CD4-positive, alpha-beta T cell treated with Interleukin-1 beta for 1 hour (primary cell): ENCODE measurements at places on chromosomes 12 and 14.

GRCh38 chr12:3418609-3419390 lies 72.2 kb upstream of the PRMT8 start:
- DNase-seq = no peak

- DNase-seq = no peak
Measured at GRCh38 chr12:13369474-13370056, 173.0 kb downstream of the EMP1 start.

DNA sequence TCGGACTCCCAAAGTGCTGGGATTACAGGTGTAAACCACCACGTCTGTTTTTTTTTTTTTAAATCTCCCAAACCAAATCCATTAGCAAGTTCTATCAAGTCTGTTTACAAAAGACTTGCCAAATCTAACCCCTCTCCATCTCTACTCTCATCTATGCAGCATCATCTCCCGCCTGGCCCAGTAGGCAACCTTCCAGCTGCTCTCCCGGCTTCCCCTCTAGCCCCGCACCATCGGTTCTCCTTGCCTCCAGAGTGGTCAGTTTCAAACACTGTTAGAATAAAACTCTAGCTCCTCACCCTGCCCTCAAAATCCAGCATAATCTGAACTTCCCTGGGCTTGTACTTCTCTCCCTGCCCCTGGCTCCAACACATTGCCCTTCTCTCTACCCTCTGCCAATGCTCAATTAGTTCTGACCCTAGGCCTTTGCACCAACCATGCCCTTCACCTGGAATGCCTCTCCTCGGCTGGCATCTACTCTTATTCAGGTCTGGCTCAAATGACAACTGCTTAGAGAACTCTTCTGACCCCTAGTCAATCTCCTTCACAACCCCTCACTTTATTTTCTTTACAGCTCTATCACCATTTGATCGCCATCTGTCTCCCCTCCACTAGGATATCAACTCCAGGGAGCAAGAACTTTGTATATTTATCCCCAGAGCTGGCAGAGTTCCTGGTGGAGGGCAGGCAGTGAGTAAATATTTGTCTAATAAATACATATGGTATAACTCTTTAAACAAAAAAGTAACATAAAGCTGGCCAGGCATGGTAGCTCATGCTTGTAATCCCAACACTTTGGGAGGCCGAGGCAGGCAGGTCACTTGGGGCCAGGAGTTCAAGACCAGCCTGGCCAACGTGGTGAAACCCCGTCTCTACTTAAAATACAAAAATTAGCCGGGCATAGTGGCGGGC lies 4.9 kb downstream of the WSB2 start:
- no peak for DNase-seq

DNA sequence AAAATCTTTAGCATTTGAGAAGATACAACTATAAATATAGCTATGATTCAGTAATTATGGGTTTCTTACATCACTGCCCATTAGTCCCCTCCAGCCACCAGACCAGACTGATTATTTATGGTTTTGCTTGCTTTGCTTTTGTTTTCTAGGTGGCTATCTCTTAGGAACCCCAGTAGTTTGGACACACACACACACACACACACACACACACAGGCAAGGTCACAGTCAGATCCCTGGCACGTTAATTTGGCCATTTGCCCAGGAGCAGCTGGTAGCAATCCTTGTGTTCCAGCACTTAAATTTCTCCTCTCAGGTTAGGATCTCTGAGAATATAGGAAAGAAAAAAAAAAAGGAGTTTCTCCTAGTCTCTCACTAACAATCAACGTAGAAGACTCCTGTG lies 90.2 kb upstream of the RESF1 start:
- no peak for DNase-seq

GRCh38 chr12:52857500-52857899 lies 8.7 kb upstream of the KRT78 start:
- no peak for DNase-seq

GRCh38 chr12:79023261-79023660 lies 158.7 kb downstream of the SYT1 start:
- DNase-seq = no peak

DNA sequence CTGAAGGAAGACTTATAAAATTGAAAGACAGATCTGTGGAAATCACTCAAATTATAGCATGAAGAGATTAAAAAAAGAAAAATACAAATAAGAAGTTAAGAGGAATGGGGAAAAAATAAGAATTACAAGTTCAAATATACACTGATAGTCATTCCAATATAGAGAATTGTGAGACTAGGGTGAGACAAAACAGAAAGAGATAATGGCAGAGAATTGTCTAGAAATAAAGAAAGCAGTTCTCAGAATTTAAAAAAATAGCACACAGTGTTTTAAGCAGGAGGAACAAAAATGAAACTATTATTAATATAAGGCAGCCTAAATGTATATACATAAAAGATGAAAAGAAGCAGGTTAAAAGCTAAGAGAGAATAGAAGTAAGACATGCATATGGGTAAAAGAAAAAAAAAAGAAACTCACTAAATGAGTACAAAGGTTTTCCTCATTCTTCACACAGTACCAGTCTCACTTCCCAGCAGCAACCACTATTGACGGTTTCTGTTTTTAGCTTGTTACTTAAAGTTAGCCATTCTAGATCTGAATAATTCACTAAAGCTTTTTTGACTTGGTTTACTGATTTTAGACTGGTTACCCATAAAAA lies 31.1 kb downstream of the SLC38A4 start:
- no peak for DNase-seq

DNA sequence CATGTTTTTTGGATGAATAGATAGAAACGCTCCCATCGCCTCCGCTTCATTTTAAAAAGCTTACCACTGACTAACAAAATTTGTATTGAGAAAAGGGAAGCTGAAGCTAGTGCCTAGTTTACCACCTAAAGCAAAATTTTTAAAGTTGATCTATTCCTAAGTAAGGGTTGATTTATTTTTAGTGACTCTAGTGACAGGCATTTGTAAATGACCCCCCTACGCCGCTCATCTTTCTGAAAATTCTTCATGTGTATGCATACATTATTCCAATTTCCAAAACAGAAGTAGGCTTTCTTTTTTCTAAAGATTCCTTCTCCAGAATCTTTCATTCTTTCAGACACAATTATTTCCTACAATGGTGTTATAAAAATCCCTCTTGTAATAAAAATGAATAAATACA lies 5.4 kb downstream of the HMGA2 start:
- no peak for DNase-seq

GRCh38 chr14:34368971-34369647 lies 92.9 kb downstream of the SPTSSA start:
- no peak for DNase-seq

DNA sequence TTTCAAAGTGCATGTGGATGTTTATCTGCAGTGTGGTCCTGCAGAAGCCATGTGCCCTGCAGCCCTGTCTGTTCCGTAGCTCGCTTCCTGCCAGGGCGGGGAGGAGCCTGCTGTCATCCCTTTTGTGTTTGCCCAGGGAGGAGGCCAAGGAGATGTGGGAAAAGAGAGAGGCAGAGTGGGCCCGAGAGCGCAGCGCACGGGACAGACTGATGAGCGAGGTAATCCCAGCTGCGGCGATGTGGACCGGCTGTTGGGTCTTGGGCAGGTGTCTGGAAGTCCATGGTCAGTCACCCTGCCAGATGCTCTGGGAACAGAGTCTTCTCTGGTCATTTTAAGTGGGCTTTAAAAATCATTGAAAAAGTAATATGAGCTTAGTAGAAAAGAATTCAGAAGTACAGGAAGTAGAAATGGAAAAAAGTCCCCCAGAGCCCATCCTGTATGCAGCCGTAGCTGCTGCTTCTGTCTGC lies 12.8 kb downstream of the TCHP start:
- DNase-seq = no peak

DNA sequence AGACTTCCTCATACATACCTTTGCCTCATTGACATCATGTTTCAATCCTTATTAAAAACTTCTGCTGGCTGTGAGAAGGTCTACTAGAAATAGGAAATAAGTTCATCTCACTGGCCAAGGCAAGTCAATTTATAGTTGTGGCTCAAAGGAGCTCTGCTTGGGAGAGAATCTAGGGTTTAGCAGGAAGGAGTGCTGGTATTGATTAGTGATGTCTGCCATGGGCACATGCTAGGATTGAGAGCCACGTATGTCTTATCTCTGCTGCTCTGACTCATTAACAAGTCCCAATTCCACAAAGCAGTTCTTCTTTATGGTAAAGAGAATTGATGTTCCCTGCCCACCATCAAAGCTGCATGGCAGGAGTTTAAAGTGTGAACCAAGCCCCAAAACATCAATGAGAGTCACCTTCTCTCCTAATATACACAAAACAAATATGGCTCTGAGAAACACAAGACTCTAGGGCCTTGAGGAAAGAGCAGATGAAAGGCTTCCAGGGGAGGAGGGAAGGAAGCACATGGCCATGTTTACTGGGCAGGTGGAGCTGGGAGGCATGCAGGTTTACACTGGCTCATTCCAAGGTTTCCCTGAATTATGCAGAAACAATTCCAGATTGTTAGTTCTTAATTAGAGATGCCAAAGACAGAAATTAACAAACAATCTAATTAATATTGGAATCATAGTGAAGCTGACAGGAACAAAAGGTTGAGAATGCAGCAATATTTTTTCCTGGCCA lies 931.9 kb upstream of the TMEM132C start:
- no peak for DNase-seq

DNA sequence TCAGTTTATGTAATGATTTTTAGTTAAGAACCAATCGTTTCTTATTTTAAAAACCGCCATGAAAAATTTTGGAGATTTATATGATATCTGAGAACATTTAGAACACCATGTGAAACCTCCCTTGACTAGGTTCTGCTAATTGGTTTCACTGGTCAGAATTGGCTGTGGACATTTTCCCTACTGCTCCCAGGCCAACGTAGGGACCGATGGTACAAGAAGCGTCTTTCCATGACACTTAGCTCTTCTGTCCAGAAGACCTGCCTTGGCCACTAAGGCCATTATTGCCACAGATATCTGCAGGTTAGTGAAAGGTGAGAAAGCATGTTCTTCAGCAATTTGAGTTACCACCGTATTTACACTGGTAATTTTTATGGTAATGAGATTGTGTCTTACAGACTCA lies 424.0 kb downstream of the TMEM117 start:
- DNase-seq = no peak

DNA sequence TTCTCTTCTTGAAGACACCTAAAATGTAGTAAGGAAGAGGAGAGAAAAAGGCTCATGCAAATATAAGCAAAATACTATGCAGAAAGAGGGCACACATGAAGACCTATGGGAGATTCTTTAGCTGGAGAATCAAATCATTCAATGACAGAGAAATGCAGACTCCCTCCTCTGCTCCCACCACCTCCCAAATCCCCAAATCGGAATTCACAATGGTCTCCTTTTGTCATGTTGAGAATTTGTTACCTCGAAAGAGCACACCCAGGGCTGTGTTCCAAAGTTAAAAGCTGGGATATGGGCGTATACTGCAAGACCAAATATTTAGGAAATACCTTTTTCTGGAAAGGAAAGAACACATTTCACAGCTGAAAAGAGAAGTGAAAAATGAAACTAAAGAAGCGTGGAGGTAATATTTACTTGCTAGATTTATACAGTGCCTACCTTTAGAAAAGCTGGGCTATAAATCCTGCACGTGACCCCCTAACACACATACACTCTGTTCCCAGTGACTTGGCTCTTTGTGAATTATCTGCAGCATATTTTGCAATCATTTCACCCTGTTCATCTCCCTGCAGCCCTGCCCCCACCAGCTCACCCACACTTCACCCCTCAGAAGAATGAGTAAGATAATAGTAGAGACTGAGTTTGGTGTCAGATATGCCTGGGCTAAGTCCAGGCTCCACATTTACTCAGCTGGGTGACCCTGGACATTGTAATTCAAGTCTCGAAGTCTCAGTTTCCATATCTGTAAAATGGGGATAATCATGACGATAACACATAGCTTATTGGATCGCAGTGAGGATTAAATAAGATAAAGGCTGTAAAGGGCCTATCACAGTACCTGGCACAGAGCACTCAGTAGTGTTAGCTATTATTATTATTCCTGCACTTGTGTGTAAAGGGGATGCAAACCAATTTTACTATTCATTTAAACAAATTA lies 2.9 kb upstream of the CACNA1C start:
- no peak for DNase-seq

DNA sequence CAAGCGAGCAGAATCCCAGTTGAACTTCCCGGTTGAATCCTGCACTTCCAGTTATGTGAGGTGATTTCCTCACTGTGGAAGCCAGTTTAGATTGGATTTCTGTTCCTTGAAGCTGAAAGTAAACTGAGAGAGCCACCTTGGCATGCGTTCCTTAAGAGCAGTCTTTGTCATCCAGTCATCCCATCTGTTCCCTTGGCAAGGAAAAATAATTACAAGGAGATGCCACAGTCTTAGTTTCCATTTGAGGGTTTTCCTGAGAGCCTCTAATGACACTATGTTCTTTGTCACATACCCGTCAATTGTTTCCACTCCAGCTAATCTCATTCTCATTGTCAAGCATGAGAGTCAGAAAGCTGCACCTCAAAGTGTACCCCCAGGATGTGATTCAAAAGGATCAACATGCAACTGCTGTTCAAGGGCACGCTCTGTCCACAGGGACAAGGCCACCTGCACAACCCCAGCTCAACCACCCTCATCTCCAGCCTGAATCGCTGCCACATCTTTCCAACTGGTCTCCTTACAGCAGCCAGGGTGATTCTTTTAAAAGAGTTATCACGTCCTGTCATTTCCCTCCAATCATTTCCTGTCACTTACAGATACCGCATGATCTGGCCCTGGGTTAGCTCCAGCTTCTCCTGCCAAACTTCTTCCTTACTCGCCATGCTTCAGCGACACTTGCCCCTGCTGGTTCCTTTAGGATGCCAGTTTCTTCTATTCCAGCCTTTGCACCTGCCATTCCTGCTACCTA lies 18.0 kb upstream of the TCP11L2 start:
- DNase-seq = no peak

- no peak for DNase-seq
Measured at GRCh38 chr14:52253503-52253902, 14.0 kb upstream of the PTGDR start.

GRCh38 chr12:124720004-124720680 lies 143.5 kb downstream of the SCARB1 start:
- DNase-seq = no peak

- no peak for DNase-seq
Measured at GRCh38 chr14:67622675-67623074, 3.0 kb downstream of the ARG2 start.

DNA sequence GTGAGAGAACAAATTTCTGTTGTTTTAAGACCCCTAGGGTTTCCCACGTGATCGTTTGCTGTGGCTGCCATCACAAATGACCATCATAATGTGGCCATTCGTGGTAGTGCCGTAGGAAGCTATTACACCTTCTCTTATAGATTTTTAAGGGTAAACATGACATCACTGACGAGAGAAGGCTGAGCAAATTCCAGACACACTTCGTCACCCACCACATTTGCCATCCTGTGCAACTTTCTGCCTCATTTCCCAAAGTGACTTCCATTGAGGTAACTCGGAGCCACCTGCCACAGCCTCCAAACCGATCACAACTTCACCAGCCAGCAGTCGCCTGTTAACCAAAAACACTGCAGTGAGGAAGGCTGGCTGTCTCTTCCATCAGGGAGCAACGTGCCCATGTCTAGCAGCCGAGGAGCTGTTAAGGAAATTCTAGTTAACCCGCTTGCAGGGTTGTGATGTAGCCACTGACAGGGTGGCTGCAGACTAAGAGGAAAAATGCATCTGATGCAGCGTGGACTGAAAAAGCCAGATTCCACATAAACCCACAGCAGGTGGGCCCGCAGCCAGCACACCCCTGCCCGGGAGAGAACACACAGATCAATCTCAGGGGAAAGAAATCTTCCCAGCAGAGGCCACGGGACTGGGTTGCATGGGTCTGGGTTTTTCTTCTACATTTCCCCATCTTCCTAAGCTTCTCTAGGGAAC lies 44.6 kb downstream of the CCDC85C start:
- no peak for DNase-seq
